ENCODE measurements at places on chromosomes 12 and 14. TPM values are rescaled to one million over a fixed set of nuclear protein-coding genes. Genes with fewer than 3 reads are reported as not detected.

Gene STON2
- not detected for polyA plus RNA-seq

Gene WNT1
- polyA plus RNA-seq = 2.3 TPM

GRCh38 chr12:83985084-83985483 lies 927.5 kb downstream of the SLC6A15 start:
- no peak for DNase-seq
- H3K27ac ChIP-seq = no peak overlapping the region
- no peaks in the 10 kb centered on the region for H3K4me1 ChIP-seq
- H3K27me3 ChIP-seq = no peaks in the 10 kb centered on the region
- H3K36me3 ChIP-seq = no peaks in the 10 kb centered on the region

DNA sequence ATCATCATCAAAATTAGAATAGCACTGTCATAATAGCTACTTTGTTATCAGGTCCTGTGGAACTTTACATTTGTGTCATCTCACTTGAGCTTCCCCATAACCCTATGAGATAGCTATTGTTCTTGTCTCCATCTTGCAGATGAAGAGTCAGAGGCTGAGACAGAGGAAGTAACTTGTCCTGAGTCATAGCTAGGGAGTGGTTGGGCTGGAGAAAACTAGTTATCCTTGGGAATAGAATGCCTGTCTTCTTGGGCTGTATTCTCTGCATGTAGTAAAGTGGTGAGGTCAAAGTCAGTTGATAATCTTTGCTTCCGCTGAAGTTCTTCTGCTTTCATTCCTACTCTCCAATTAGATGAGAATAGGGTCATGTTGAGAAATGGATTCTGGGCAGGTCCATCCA lies 117.0 kb downstream of the SMOC1 start:
- no peak for DNase-seq
- H3K27ac ChIP-seq = no peak overlapping the region
- no peaks in the 10 kb centered on the region for H3K4me1 ChIP-seq
- no peaks in the 10 kb centered on the region for H3K36me3 ChIP-seq
- no peaks in the 10 kb centered on the region for H3K27me3 ChIP-seq
- H3K4me3 ChIP-seq = no peak overlapping the region

Gene CABP1
- polyA plus RNA-seq = not detected

Gene ACVRL1
- not detected for polyA plus RNA-seq

Gene ZNF891
- 0.69 TPM for polyA plus RNA-seq

DNA sequence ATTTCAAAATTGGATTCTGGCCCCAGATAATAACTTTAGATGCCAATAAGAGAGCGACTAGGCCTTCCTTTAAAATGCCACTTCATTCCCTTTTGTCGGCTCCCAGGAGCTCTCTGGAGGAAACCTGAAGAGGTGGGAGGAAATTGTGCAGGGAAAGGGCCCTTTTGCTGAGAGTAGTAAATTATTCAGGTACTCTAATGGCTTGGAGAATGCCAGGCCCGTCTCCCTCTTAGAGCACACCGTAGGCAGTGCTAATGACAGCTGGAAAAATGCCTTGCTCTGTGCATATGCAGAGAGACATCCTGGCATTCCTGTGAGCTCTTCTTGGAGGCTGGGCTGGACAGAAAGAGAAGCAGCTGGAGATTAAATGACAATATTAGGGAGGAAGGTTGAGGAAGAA lies 115.0 kb upstream of the RPH3A start:
- no peak overlapping the region for H3K4me3 ChIP-seq
- no peaks in the 10 kb centered on the region for H3K4me1 ChIP-seq
- no peak overlapping the region for H3K27ac ChIP-seq
- H3K27me3 ChIP-seq = peaks cover 5% of the 10 kb centered on the region

- H3K4me1 ChIP-seq = no peaks in the 10 kb centered on the region
- no peak overlapping the region for H3K4me3 ChIP-seq
- DNase-seq = no peak
- no peaks in the 10 kb centered on the region for H3K27me3 ChIP-seq
Observed at GRCh38 chr14:69500736-69501135, 16.2 kb downstream of the PLEKHD1 start.

Gene SERPINA3
- not detected for polyA plus RNA-seq

DNA sequence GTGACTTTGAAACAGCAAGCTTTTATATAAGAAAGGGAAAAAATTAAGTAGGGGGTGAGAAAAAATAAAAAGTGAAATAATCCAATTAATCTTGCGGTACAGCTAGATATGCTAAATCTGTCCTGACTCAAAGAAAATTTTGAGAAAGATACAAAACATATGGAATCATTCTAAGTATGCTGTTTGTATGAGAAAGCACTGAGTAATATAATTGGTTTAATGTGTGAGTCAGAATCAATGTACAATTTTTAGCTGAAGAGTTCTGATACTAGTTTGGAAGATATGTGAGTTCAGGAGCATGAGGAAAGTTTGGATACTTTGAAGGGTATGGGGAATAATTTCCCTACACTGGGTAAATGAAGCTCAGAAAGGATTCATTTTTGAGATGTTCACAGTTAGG lies 190.9 kb upstream of the RASSF8 start:
- no peaks in the 10 kb centered on the region for H3K27me3 ChIP-seq
- no peak overlapping the region for H3K27ac ChIP-seq
- no peak for DNase-seq
- no peaks in the 10 kb centered on the region for H3K4me1 ChIP-seq
- H3K4me3 ChIP-seq = no peak overlapping the region

All from CD8-positive, alpha-beta memory T cell (primary cell).